ENCODE measurements at places on chromosomes 12 and 14. TPM values are rescaled to one million over a fixed set of nuclear protein-coding genes. Genes with fewer than 3 reads are reported as not detected.

CFL2 gene
- 21.3 TPM for total RNA-seq

DNAH10 gene
- 0.30 TPM for total RNA-seq

AQP6 gene
- total RNA-seq, result not detected

DNA sequence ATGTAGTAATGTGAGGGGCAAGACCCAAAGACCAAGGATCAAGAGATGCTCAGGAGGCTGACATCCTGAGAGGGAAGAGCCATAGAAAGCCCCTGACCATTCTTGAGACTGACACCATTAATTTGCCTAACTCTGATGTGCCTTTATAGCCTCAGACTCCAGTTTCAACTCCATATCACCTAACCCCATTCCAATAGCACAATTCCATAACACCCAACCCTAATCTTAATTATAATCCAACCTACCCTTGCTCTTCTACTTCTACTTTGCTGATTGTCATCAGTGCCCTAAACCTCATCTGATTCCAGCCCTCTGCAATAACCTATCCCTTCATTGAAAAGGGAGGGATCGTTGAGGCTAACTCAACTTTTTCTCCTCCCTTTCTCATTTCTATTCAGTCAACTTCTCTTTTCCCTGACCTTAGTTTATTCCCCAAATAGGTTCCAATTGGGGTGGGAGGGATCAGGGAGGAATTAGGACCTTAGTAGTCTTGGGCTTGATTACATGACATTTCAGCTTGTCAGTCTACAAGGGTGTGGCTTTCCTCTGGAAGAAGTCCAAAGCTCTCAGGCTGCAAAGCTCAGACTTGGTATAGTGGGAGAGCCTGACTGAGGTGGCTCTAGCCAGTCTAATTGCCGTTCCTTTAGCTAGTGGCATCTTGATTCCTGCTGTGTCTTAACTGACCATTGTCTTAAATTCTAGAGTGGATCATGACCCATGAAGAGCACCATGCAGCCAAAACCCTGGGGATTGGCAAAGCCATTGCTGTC is 3.1 kb downstream of the PFKM start:
- H3K4me1 ChIP-seq, result peaks cover 23% of the 10 kb centered on the region
- H3K27ac ChIP-seq, result no peak overlapping the region
- H3K4me3 ChIP-seq, result no peak overlapping the region
- no peaks in the 10 kb centered on the region for H3K27me3 ChIP-seq
- DNase-seq, result no peak

- peaks cover 17% of the 10 kb centered on the region for H3K4me1 ChIP-seq
- DNase-seq, result no peak
- H3K27ac ChIP-seq, result no peak overlapping the region
- H3K27me3 ChIP-seq, result peaks cover 95% of the 10 kb centered on the region
- peaks cover 2% of the 10 kb centered on the region for H3K36me3 ChIP-seq
Observed at GRCh38 chr14:36510078-36510799, 9.8 kb downstream of the NKX2-1 start.

Measured in naive thymus-derived CD8-positive, alpha-beta T cell (primary cell).